Common myeloid progenitor, CD34-positive (primary cell): ENCODE measurements at places on chromosomes 3 and 15.
A peak's percentile ranks its signal among the peaks of the same experiment; 100 is the strongest.

GRCh38 chr15:88223084-88223483 is 33.5 kb downstream of the NTRK3 start:
- no peak overlapping the region for H3K27ac ChIP-seq
- H3K4me3 ChIP-seq: no peak overlapping the region
- H3K4me1 ChIP-seq: no peaks in the 10 kb centered on the region
- no peaks in the 10 kb centered on the region for H3K36me3 ChIP-seq
- H3K27me3 ChIP-seq: peaks cover 8% of the 10 kb centered on the region
- DNase-seq: no peak

- no peaks in the 10 kb centered on the region for H3K4me1 ChIP-seq
- no peak for DNase-seq
- H3K27me3 ChIP-seq: no peaks in the 10 kb centered on the region
- H3K27ac ChIP-seq: no peak overlapping the region
Measured at GRCh38 chr3:141929341-141929995, 53.0 kb downstream of the ATP1B3 start.

- peaks cover 38% of the 10 kb centered on the region for H3K27me3 ChIP-seq
- no peaks in the 10 kb centered on the region for H3K36me3 ChIP-seq
- no peak overlapping the region for H3K27ac ChIP-seq
- DNase-seq: no peak
Measured at GRCh38 chr15:67815036-67815592, 10.2 kb upstream of the SKOR1 start.

GRCh38 chr3:55718074-55718473 is 231.0 kb upstream of the WNT5A start:
- no peaks in the 10 kb centered on the region for H3K4me1 ChIP-seq
- H3K27me3 ChIP-seq: no peaks in the 10 kb centered on the region
- no peak overlapping the region for H3K4me3 ChIP-seq

GRCh38 chr15:89665449-89666181 is 10.3 kb upstream of the KIF7 start:
- H3K36me3 ChIP-seq: no peaks in the 10 kb centered on the region
- peak overlapping the region; percentile 74 for H3K4me3 ChIP-seq
- H3K27ac ChIP-seq: no peak overlapping the region
- peak; percentile 33 for DNase-seq
- H3K4me1 ChIP-seq: no peaks in the 10 kb centered on the region

GRCh38 chr3:135622656-135623055 is 342.9 kb upstream of the PPP2R3A start:
- DNase-seq: no peak
- no peaks in the 10 kb centered on the region for H3K27me3 ChIP-seq
- H3K4me3 ChIP-seq: no peak overlapping the region

- no peak overlapping the region for H3K27ac ChIP-seq
- H3K4me1 ChIP-seq: no peaks in the 10 kb centered on the region
- DNase-seq: no peak
- no peaks in the 10 kb centered on the region for H3K27me3 ChIP-seq
- no peak overlapping the region for H3K4me3 ChIP-seq
- H3K36me3 ChIP-seq: no peaks in the 10 kb centered on the region
Measured at GRCh38 chr3:155449613-155450267, 156.3 kb upstream of the STRIT1 start.

DNA sequence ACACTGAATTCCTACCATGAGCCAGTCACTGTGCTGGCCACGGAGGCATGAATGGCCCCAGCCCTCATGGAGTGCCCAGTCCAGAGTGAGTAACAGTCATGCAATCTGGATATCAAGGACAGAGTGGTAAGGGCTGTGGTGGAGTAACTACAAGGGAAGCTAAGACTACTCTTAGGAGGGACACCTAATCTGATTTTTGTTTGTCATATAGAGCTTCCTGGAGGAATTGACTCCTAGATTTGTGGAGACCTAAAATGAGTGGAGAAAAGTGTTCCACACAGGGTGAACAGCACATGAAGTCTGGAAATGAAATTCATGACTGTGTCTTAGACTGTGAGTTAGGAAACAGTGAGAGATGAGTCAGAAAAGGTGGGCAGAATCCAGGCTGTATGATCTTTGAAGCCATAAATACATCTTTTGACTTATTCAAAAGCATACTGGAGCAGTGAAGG is 219.9 kb downstream of the NFKBIZ start:
- no peaks in the 10 kb centered on the region for H3K4me1 ChIP-seq
- no peaks in the 10 kb centered on the region for H3K36me3 ChIP-seq

GRCh38 chr3:77329116-77329515 is 289.2 kb downstream of the ROBO2 start:
- H3K4me3 ChIP-seq: no peak overlapping the region
- no peaks in the 10 kb centered on the region for H3K4me1 ChIP-seq
- H3K27me3 ChIP-seq: no peaks in the 10 kb centered on the region
- H3K27ac ChIP-seq: no peak overlapping the region
- no peaks in the 10 kb centered on the region for H3K36me3 ChIP-seq
- DNase-seq: no peak

DNA sequence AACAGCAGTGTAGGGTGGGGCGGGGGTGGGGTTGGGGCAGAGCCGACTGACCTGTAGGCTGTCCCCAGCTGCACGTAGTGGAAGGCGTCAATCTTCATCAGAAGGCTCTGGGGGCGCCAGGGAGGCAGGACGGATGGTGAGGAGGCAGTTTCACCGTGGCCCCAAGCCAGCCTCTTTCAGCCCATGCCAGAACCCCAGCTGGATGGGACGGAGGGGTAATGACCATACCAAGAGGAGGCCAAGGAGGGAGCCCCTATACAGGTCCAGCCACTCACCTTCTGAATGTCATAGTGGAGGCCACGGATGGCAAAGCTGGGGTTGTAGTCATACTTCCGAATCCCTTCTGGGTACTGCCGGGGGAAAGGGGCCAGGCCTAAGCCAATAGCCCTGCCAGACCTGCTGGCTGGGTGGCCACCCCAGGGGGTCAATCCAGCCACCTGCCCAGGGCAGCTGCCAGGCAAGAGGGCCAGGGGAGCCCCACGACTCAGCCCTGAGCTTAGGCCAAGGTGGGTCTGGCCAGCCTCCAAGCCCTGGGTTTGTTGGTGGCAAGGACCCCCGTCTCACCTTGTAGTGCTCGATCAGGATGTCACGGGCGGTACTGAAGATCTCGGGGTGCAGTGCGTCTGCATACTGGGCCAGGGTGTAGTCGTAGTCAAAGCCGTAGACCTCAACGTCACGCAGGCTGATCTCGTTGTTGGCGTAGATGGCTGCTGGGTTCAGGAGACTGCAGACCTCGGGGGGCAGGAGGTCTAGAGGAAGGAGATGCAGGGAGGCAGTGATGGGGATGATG is 4.9 kb downstream of the NT5DC2 start:
- no peak overlapping the region for H3K4me3 ChIP-seq
- DNase-seq: no peak
- peaks cover 64% of the 10 kb centered on the region for H3K36me3 ChIP-seq
- H3K27me3 ChIP-seq: no peaks in the 10 kb centered on the region
- peaks cover 27% of the 10 kb centered on the region for H3K4me1 ChIP-seq
- H3K27ac ChIP-seq: no peak overlapping the region

DNA sequence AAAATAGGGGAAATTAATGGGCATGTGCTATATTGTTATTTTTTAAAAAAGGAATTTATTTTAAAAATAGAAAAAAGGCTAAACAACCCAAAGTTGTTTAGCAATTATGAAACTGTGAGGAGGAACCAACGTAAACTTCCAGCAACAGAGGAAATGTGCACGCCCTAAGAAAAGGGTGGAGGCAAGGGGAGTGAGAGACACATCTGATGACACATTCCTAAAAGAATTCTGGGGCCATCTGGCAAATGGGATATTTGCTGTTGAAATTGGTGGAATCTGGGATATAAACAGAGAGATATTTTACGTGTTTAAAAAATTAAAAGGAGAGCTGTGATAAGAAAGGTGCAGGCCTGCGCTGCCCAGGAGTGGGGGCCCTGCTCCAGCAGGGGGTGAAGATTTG is 50.8 kb upstream of the MUC13 start:
- H3K4me1 ChIP-seq: no peaks in the 10 kb centered on the region
- no peak overlapping the region for H3K4me3 ChIP-seq
- no peak for DNase-seq
- H3K27ac ChIP-seq: no peak overlapping the region
- no peaks in the 10 kb centered on the region for H3K36me3 ChIP-seq

DNA sequence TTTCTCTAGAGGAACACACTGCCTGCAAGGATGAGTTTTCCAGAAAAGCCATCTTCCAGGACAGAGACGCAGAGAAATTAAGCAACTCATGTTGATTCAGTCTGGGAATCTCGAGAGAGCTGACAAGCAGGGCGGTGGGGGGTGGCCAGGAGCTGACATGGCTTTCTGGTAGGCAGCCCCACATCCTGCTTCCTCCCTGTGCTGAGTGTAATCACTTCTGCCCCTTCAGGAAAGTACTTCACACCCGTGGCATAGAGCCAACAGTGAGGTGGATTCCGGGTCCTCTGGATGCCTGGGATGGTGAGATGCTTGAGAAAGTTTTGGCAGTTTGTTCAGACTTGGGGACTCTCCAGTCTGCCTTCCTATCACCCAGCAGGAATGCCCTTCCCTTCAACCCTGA is 221.1 kb downstream of the SLCO3A1 start:
- peaks cover 77% of the 10 kb centered on the region for H3K4me1 ChIP-seq
- H3K36me3 ChIP-seq: no peaks in the 10 kb centered on the region
- no peaks in the 10 kb centered on the region for H3K27me3 ChIP-seq
- H3K27ac ChIP-seq: no peak overlapping the region
- DNase-seq: peak; percentile 82

- H3K27me3 ChIP-seq: no peaks in the 10 kb centered on the region
- DNase-seq: no peak
- no peak overlapping the region for H3K4me3 ChIP-seq
Measured at GRCh38 chr3:98599647-98600411, 6.4 kb upstream of the CPOX start.

DNA sequence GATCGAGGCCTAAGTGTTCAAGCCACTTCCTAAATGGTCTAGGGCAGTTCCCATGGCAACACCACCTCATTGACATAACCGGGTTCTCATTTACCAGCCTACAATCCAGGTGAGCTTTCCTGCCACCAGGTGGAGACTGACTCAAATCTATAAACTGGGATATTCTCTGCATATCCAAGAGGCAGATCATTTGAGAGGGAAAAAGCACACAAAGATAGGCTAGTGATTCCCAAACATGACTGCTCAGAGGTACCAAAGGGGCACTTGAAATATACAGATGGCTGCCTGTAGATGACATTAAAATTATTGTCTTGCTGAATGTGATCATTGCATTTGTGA is 141.3 kb upstream of the PROK2 start:
- no peak overlapping the region for H3K27ac ChIP-seq
- no peaks in the 10 kb centered on the region for H3K4me1 ChIP-seq
- no peak overlapping the region for H3K4me3 ChIP-seq
- DNase-seq: peak; percentile 29
- no peaks in the 10 kb centered on the region for H3K36me3 ChIP-seq
- H3K27me3 ChIP-seq: no peaks in the 10 kb centered on the region

DNA sequence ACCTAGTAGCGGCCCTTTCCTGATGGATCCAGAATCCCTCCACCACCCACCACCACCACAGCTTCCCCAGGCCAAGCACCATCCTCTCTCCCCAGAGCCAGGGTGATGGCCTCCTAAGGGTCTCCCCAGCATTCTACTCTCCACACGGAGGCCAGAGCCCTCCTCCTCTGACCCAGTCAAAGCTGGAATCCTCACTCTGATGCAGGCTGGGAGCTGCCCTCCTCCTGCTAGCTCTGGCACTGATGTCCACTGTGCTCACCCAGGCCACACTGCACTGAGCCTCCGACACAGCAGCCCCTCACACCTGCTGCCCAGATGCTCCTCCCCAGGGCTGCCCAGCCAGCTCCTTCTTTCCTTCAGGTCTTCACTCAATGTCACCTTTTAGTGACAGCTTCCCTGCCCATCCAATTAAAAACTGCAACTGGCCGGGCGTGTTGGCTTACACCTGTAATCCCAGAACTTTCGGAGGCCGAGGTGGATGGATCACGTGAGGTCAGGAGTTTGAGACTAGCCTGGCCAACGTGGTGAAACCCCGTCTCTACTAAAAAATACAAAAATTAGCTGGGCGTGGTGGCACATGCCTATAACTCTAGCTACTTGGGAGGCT is 21.0 kb downstream of the XXYLT1 start:
- no peak overlapping the region for H3K4me3 ChIP-seq
- H3K36me3 ChIP-seq: no peaks in the 10 kb centered on the region
- H3K27ac ChIP-seq: no peak overlapping the region
- H3K4me1 ChIP-seq: peaks cover 31% of the 10 kb centered on the region
- DNase-seq: no peak
- H3K27me3 ChIP-seq: no peaks in the 10 kb centered on the region

GRCh38 chr3:197542741-197543454 is 12.9 kb downstream of the BDH1 start:
- H3K4me3 ChIP-seq: no peak overlapping the region
- no peaks in the 10 kb centered on the region for H3K27me3 ChIP-seq
- no peak overlapping the region for H3K27ac ChIP-seq
- DNase-seq: no peak
- no peaks in the 10 kb centered on the region for H3K4me1 ChIP-seq

- peak; percentile 48 for DNase-seq
- no peak overlapping the region for H3K4me3 ChIP-seq
- no peaks in the 10 kb centered on the region for H3K36me3 ChIP-seq
- peaks cover 17% of the 10 kb centered on the region for H3K4me1 ChIP-seq
- no peak overlapping the region for H3K27ac ChIP-seq
Measured at GRCh38 chr3:50194903-50195500, 3.6 kb downstream of the GNAT1 start.

- H3K4me1 ChIP-seq: peaks cover 32% of the 10 kb centered on the region
- no peak for DNase-seq
- no peak overlapping the region for H3K4me3 ChIP-seq
- no peaks in the 10 kb centered on the region for H3K27me3 ChIP-seq
- H3K27ac ChIP-seq: no peak overlapping the region
Measured at GRCh38 chr3:183182073-183182472, 19.5 kb upstream of the LAMP3 start.

DNA sequence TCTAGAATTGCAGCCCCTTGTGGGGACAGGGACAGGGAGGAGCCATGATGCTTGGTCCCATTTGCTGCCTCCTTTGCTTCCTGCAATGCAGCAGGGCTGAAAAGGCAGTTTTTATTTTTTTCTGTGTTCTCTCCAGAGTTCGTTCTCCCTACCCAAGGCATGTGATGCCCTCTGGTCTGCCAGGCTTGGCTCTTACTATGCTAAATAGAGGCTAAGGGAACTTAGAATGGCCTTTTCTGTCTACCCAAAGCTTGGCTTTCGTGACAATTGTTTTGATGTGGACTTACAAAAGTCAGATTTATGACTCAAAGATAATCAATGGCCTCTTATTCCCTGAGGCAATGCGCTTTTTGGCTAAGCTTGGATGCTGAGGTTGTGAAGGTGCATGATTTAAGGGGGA is 293.3 kb upstream of the TBL1XR1 start:
- no peaks in the 10 kb centered on the region for H3K4me1 ChIP-seq
- no peak overlapping the region for H3K27ac ChIP-seq
- H3K36me3 ChIP-seq: no peaks in the 10 kb centered on the region
- no peaks in the 10 kb centered on the region for H3K27me3 ChIP-seq
- DNase-seq: no peak
- H3K4me3 ChIP-seq: no peak overlapping the region

DNA sequence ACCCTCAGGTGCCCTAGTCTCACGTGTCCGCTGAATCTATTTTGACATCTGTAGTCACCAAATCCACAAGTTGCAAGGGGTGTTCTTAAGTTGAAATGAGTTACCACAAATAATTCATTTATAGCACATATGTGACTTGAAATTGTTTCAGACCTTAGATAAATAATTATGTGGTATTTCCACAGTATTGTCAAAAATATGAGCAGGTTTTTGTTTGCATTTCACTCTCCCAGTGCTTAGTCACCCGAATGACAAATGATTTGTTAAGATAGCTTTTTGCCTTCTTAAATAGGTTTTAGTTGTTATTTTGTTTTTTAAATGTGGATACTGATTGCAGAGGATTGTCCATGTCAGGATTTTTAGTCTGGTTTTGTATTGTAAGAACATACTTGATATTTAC is 2.6 kb downstream of the MFSD1 start:
- peak; percentile 29 for DNase-seq
- no peak overlapping the region for H3K27ac ChIP-seq
- H3K36me3 ChIP-seq: peaks cover 8% of the 10 kb centered on the region
- no peak overlapping the region for H3K4me3 ChIP-seq
- H3K27me3 ChIP-seq: no peaks in the 10 kb centered on the region
- H3K4me1 ChIP-seq: peaks cover 49% of the 10 kb centered on the region
